Cerebellar cortex (tissue), 1 donor: ENCODE measurements at places on chromosomes 2 and 18.

DNA sequence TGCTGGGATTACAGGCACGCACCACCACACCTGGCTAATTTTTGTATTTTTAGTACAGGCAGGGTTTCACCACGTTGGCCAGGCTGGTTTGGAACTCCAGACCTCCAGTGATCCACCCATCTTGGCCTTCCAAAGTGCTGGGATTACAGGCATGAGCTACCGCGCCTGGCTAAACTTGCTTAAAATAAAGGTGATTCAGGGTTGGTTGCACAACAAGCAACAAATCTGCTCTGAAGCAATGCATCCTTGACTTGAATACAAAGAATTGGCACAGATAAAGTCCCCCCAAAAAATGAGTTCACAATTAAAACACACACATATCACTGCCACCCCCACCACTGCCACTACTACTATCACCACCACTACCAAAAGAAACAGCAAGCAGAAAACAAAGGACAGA lies 34.9 kb downstream of the CCDC88A start:
- DNase-seq, result no peak

- no peak for DNase-seq
Observed at GRCh38 chr18:32958746-32959145, 185.9 kb upstream of the KLHL14 start.

DNA sequence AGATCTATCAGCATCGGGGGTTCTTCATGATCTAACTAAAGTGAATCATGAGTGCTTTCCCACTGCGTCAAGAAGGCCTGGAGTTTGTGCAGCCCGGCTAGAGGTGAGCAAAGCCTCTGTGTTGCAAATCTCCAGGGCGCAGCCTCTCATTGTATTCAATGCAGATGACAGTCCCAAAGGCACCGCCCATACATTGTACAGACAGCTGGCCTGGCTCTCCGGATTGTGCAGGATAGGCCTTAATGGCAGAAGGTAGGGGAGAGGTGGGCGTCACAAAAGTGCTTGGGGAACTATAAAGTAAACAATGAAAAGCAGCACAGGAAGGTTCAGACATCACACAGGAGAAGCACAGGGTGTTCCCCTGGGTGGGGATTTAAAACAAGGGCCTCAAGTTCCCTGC lies 907 bp upstream of the GYPC start:
- no peak for DNase-seq

- no peak for DNase-seq
Observed at GRCh38 chr2:100235098-100235497, 87.2 kb downstream of the LONRF2 start.

- no peak for DNase-seq
Observed at GRCh38 chr2:23221236-23221635, 163.7 kb upstream of the KLHL29 start.

DNA sequence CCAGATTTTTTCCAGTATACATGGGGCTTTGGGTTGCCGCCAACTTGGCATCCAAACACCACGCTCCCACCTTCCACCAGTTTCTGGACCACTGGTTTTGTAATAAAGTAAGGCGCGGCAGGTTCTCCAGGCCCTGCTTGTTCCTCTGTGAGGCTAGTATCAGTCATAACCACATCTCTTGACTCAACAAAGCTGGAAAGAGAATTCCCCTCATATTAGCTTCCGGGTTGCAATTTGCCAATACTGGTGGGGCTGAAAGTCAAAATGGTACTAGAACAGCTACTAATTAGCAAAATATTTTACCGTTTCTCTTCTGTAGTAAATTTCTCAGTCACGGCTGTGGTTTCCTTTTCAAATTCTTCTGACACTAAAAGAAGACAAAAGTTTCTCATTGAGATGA lies 25.0 kb downstream of the TTN start:
- no peak for DNase-seq

DNA sequence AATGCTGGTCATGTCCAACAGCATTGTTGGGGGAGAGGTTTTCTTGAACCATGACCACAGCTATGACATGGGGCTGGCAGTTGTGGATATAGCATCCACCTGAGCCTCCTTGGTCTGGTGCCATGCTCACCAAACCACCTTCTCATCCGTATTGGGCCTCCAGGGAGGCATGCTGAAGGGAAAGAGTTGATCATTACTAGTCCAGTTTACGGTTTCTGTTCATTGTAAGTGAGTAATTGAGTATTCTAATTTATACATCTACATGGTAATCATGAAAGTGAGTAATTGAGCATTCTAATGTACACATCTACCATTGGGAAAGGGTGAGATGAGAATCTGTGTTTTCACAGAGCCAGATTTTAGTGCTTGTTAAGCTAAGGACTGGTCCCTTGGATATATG lies 6.8 kb downstream of the TMEM87B start:
- DNase-seq, result no peak

DNA sequence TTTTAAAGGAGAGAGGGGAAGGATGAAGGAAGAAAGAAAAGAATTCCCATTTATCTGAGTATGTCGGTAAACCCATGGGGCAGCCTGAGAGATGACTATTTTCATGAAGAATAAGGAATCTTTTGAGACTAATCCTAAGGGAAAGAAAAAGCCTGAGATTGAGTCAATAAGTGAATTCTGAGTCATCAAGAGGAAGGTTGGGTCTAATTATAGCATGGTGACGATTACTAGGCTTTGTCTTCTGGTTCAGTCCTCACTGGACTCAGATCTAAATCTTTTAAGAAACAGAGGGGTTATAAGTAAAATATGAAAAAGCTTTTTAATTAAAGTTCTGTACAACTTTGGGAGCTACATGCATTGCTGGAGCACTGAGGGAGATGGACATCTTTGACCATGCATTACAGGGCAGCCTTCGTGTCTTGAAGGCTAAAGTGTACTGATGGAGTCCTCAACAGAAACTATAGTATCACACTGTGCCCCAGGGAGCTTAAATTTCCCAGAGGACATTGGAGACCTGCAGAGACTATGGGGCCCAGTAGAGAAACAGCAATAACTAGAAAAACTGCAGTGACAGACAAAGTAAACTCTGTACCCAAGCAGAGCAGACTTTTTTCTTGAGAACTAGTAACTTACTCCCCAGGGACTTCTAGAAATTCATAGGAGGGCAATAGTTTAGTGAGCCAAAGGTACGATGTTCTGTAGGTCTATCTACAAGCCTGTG lies 260.9 kb downstream of the RAD51AP2 start:
- DNase-seq, result no peak

GRCh38 chr2:111207851-111208250 lies 87.1 kb downstream of the BCL2L11 start:
- no peak for DNase-seq

GRCh38 chr18:25517881-25518715 lies 166.1 kb upstream of the ZNF521 start:
- DNase-seq, result no peak

- DNase-seq, result no peak
Observed at GRCh38 chr2:216210701-216211540, 101.8 kb downstream of the XRCC5 start.

DNA sequence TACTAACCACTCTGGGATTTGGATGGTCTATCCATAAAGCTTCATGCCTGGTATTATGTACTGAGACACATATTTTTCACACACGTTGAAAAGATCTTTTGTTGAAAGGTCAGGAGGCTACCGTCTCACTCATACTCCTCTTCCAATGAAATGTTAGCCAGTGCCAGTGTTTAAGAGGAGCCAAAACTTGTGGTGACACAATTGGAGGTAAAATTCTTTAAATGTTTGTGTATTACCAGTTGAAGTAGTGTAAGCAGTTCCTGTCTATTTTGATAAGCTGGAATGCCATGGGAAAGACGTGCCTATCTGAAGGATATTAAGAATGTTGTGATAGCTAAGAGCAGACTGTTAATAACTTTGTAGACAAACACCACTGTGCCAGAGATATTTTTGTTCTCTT lies 32.1 kb downstream of the MARCHF7 start:
- no peak for DNase-seq
